ENCODE measurements at places on chromosomes 1 and 21. TPM values are rescaled to one million over a fixed set of nuclear protein-coding genes. Genes with fewer than 3 reads are reported as not detected.

The SLC6A17 gene
- 6.9 TPM for total RNA-seq

The C1orf141 gene
- not detected for total RNA-seq

The CLDN17 gene
- not detected for total RNA-seq

The TCP10L gene
- total RNA-seq: 0.25 TPM

The ATP1A4 gene
- not detected for total RNA-seq

The EFCAB14 gene
- 71.5 TPM for total RNA-seq

The RPTN gene
- 25.2 TPM for total RNA-seq

The KRTAP12-2 gene
- total RNA-seq: not detected

The ADAMTS4 gene
- 2.7 TPM for total RNA-seq

The GFI1 gene
- total RNA-seq: 0.91 TPM

The WARS2 gene
- total RNA-seq: 11.0 TPM

The TNNT2 gene
- total RNA-seq: 14.7 TPM

The F13B gene
- total RNA-seq: not detected

The DNALI1 gene
- 0.23 TPM for total RNA-seq

The LIPI gene
- total RNA-seq: not detected

The CD52 gene
- 6.1 TPM for total RNA-seq

The EPHB2 gene
- 0.57 TPM for total RNA-seq

The PTPN7 gene
- 2.3 TPM for total RNA-seq

The OR2L2 gene
- total RNA-seq: not detected

The PDZK1IP1 gene
- total RNA-seq: 128 TPM

The IL20 gene
- not detected for total RNA-seq

The TPTE gene
- total RNA-seq: not detected

The TTC39A gene
- total RNA-seq: 14.5 TPM

The HES3 gene
- not detected for total RNA-seq

The RSPO1 gene
- 3.2 TPM for total RNA-seq

The ELF3 gene
- total RNA-seq: 36.4 TPM

The SIK1 gene
- 190 TPM for total RNA-seq

The SPRR2B gene
- total RNA-seq: 13.6 TPM

The SPATC1L gene
- 2.5 TPM for total RNA-seq

The A3GALT2 gene
- total RNA-seq: not detected

All from lower leg skin (tissue), 4 donors.